Endothelial cell (in vitro differentiated cells): ENCODE measurements at places on chromosomes 16 and 17. TPM values are rescaled to one million over a fixed set of nuclear protein-coding genes. Genes with fewer than 3 reads are reported as not detected.
A peak's percentile ranks its signal among the peaks of the same experiment; 100 is the strongest.

Gene ADCY7
- 3.2 TPM for total RNA-seq

Gene KCTD5
- total RNA-seq = 24.3 TPM

Gene SAMD14
- 82.0 TPM for total RNA-seq

Gene USP31
- total RNA-seq = 32.0 TPM

Gene CFAP97D1
- total RNA-seq = 0.10 TPM

Gene TMEM235
- 21.1 TPM for total RNA-seq

Gene CDH5
- 1,308 TPM for total RNA-seq

Gene C17orf78
- not detected for total RNA-seq

Gene MC1R
- 2.9 TPM for total RNA-seq

DNA sequence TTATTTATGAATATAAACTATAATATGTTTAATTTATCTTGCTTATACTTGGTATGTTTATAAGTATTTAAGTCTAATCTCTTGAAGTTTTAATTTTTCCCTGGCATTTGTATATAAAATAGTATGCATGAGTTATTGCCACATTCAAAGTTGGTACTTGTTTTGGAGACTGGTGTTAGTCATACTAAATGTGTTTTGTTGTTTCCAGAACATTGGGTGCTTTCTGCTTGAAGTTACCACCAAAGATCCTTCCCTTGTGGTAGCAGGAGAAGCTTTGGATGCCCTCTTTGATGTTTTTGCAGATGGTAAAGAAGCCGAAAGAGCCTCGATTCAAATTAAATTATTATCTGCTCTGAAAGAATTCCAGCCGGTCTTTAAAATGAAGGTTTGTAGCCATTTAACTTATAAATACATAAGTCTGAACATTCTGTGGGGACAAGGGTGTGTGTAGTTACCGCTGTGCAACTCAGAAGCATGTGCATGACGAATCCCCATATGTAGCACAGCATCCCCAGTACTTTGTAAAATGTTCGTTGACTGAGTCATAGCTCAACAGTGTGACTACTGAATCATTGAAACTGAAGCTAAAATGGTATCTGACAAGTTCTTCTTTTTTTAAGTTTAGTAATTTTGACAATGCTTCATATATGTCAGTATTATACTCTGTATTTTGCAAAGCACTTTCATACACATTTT, 36.4 kb downstream of the HEATR3 start:
- H3K36me3 ChIP-seq = peaks cover 9% of the 10 kb centered on the region
- no peak overlapping the region for H3K4me3 ChIP-seq
- H3K4me1 ChIP-seq = no peaks in the 10 kb centered on the region
- H3K27me3 ChIP-seq = no peaks in the 10 kb centered on the region
- DNase-seq = no peak

GRCh38 chr16:2244301-2244700, 7.1 kb downstream of the ECI1 start:
- peaks cover 3% of the 10 kb centered on the region for H3K27me3 ChIP-seq
- no peak overlapping the region for H3K4me3 ChIP-seq
- H3K36me3 ChIP-seq = peaks cover 10% of the 10 kb centered on the region
- H3K4me1 ChIP-seq = no peaks in the 10 kb centered on the region
- DNase-seq = no peak

DNA sequence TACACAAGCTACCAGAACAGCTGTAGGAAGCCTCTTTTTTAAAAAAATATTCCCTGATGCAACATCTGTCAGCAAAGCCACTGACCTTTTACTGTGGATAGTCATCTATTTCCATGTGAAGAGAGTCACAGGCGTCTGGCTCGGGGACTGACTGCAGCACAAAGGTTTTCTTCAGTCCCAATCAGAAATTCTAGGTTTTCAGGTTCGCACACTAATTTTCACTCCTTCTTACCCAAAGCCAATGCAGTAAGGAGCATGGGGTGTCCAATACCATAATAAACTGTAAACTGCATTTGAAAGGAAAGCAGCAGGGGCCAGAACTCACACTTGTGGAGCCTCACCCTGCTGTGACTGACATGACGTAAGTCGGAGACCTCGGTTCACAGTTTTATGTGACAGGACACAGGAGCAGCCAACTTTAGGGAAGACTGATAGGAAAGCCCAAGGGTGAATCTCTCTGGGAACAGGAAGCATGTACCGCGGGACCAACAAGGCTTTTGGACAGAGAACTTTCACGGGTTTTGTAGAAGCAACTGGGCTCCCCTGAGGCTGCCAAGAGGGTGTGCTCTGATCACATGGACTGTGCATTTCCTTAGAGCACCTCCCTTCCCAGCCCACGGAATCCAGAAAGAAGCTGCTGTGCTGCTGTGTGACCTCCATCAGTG, 9.1 kb upstream of the TMEM100 start:
- H3K36me3 ChIP-seq = no peaks in the 10 kb centered on the region
- H3K27me3 ChIP-seq = no peaks in the 10 kb centered on the region
- DNase-seq = no peak
- no peak overlapping the region for H3K4me3 ChIP-seq

DNA sequence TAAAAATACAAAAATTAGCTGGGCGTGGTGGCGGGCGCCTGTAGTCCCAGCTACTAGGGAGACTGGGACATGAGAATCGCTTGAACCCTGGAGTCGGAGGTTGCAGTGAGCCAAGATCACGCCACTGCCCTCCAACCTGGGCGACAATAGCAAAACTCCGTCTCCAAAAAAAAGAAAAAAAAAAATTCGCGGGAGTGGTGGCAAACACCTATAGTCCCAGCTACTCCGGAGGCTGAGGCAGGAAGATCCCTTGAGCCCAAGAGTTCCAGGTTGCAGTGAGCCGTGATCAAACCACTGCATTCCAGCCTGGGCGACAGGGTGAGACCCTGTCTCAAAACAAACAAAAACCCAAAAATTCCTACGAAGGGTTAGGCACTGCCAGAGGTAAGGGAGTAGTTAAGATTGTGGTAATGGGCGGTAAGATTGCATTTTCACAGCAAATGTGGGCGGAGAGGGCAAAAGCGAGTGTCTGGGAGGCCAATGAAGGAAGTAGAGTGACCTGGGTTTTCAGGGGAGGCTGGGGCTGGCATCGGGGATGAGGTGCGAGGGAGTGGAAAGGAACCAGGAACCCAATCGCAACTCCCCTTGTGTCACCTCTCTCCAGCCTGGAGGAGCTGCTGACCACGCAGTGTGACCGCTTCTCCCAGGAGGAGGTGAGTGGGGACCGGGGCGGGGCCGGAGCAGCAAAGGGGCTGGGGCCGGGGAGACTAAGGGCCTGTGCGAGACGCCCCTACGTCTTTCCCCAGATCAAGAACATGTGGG, 2.6 kb downstream of the MYL11 start:
- peak overlapping the region; percentile 89 for H3K4me3 ChIP-seq
- H3K27ac ChIP-seq = peak overlapping the region; percentile 97
- peaks cover 6% of the 10 kb centered on the region for H3K27me3 ChIP-seq
- no peak for DNase-seq
- peaks cover 9% of the 10 kb centered on the region for H3K4me1 ChIP-seq
- peaks cover 4% of the 10 kb centered on the region for H3K36me3 ChIP-seq

- peaks cover 15% of the 10 kb centered on the region for H3K4me1 ChIP-seq
- H3K27ac ChIP-seq = no peak overlapping the region
- no peaks in the 10 kb centered on the region for H3K36me3 ChIP-seq
- H3K4me3 ChIP-seq = no peak overlapping the region
- H3K27me3 ChIP-seq = peaks cover 8% of the 10 kb centered on the region
Measured at GRCh38 chr16:75558846-75559401, 2.9 kb upstream of the TMEM231 start.

GRCh38 chr16:81556715-81557284, 112.2 kb downstream of the CMIP start:
- DNase-seq = no peak
- H3K4me1 ChIP-seq = peaks cover 24% of the 10 kb centered on the region
- H3K36me3 ChIP-seq = no peaks in the 10 kb centered on the region
- no peak overlapping the region for H3K27ac ChIP-seq

- no peak overlapping the region for H3K4me3 ChIP-seq
- H3K36me3 ChIP-seq = peaks cover 33% of the 10 kb centered on the region
- peaks cover 10% of the 10 kb centered on the region for H3K27me3 ChIP-seq
- no peak for DNase-seq
- H3K4me1 ChIP-seq = peaks cover 3% of the 10 kb centered on the region
Measured at GRCh38 chr17:80886641-80887573, 104.7 kb upstream of the CHMP6 start.

GRCh38 chr16:58501242-58502131, 1.5 kb downstream of the NDRG4 start:
- H3K4me3 ChIP-seq = peak overlapping the region; percentile 83
- H3K36me3 ChIP-seq = peaks cover 3% of the 10 kb centered on the region
- no peak overlapping the region for H3K27ac ChIP-seq
- peaks cover 17% of the 10 kb centered on the region for H3K27me3 ChIP-seq
- H3K4me1 ChIP-seq = peaks cover 2% of the 10 kb centered on the region

DNA sequence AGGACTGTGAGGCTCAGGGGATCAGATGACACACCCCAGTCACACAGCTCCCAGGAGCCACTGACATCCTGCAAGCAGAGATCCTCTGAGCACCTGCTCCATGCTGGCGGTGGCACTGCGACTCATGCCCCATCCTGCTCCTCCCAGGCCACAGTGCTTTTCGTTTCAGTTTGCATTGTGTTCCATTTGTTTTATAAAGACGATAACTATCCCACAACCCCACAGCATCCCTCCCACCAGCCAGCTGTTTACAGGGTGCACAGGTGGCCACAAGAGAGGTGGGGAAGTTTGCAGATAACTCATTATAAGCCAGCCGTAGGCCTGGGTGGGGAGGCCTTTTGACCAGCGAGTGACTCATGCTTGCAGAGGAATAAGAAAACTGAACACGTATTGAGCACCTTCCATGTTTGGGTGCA, 28.2 kb downstream of the BCO1 start:
- DNase-seq = no peak
- H3K4me1 ChIP-seq = no peaks in the 10 kb centered on the region
- H3K27ac ChIP-seq = no peak overlapping the region
- no peaks in the 10 kb centered on the region for H3K27me3 ChIP-seq
- H3K4me3 ChIP-seq = no peak overlapping the region
- no peaks in the 10 kb centered on the region for H3K36me3 ChIP-seq

DNA sequence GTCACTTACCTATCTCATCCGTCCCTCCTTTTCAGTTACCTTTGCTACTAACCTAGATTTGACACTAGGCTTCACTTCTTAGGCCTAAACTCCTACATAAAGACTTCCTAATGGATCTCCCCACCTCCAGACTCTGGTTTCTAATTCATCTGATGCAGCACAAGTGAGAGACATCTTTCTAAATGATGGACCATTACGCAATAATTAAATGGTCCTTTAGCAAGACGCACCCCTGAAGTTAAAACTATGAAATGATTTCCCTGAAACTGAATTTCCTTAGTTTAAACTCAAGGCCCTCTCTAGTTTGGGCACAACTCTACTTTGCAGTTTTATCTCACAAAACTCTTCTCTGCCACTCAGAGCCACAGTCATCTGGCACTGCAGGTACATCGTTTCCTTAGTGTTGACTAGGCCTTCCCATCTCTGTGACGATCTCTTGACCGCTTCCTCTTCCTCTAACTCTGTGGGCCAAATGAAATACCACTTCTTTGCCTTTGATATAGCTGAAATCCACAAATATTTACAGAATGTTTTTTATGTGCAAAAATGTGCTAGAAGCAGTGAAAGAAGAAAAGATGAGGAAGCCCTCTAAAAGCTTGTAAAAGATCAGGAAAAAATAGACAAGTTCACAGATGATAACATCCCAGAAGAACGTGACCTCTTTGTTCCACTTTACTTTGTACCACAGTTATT, 3.3 kb downstream of the SYNRG start:
- H3K27ac ChIP-seq = peak overlapping the region; percentile 70
- peaks cover 36% of the 10 kb centered on the region for H3K4me1 ChIP-seq
- H3K27me3 ChIP-seq = peaks cover 3% of the 10 kb centered on the region
- H3K36me3 ChIP-seq = peaks cover 12% of the 10 kb centered on the region

DNA sequence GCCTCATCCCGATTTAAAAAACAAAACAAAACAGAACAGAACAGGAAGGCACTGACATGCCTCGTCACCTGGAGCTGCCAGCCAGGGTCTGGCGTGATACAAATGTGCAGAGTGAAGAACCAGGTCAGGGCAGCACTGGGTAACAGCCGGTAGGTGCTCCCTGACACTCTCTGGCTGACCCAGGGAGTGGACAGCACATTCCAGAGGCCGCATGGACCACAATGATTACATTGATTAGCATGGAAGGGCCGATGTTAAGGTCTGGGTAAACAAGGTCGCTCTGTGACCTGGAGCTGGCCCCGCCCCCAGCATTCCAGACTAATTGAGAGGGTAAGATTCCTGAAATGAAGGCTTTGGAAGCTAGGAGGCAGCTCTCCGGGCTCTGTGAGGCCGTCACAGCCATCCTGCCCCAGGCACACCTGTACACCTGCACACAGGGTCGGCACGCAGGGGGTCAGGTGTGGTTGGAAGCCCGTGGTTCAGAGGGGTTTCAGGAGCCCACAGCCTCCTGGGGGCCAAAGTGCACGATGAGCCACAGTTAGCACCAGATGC, 21.4 kb downstream of the PIEZO1 start:
- peaks cover 36% of the 10 kb centered on the region for H3K4me1 ChIP-seq
- DNase-seq = peak; percentile 46
- H3K36me3 ChIP-seq = peaks cover 12% of the 10 kb centered on the region
- peaks cover 6% of the 10 kb centered on the region for H3K27me3 ChIP-seq
- H3K27ac ChIP-seq = peak overlapping the region; percentile 12

DNA sequence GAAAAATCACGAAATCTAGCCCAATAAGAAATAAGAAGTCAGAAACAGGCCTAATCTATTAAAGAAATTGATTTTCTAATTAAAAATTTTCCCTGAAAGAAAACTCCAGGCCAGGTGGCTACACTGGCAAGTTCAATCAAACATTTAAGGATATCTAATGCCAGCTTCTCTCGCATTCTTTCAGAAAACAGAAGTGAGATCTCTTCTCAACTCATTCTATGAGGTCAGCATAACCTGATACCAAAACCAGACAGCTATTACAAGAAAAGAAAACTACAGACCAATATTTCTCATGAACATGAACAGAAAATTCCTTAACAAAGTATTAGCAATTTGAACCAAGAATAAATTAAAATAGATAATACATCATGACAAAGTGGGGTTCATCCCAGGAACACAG, 52.4 kb downstream of the AXIN2 start:
- DNase-seq = no peak
- H3K4me1 ChIP-seq = no peaks in the 10 kb centered on the region
- peaks cover 4% of the 10 kb centered on the region for H3K36me3 ChIP-seq
- no peak overlapping the region for H3K27ac ChIP-seq
- H3K4me3 ChIP-seq = no peak overlapping the region

- peaks cover 3% of the 10 kb centered on the region for H3K4me1 ChIP-seq
- H3K27me3 ChIP-seq = no peaks in the 10 kb centered on the region
- no peaks in the 10 kb centered on the region for H3K36me3 ChIP-seq
- H3K4me3 ChIP-seq = no peak overlapping the region
Measured at GRCh38 chr16:79993629-79994209, 393.2 kb upstream of the MAF start.

- peak overlapping the region; percentile 91 for H3K4me3 ChIP-seq
- peaks cover 24% of the 10 kb centered on the region for H3K4me1 ChIP-seq
- DNase-seq = no peak
- peaks cover 32% of the 10 kb centered on the region for H3K27me3 ChIP-seq
Measured at GRCh38 chr16:1351215-1351581, 480 bp downstream of the TSR3 start.
